ENCODE measurements at places on chromosomes 12 and 14. TPM values are rescaled to one million over a fixed set of nuclear protein-coding genes. Genes with fewer than 3 reads are reported as not detected.
A peak's percentile ranks its signal among the peaks of the same experiment; 100 is the strongest.

GRCh38 chr12:64679487-64680001, 69.2 kb downstream of the RASSF3 start:
- H3K36me3 ChIP-seq: peaks cover 40% of the 10 kb centered on the region
- H3K4me3 ChIP-seq: peak overlapping the region; percentile 62
- H3K27ac ChIP-seq: peak overlapping the region; percentile 95
- DNase-seq: peak; percentile 73

DNA sequence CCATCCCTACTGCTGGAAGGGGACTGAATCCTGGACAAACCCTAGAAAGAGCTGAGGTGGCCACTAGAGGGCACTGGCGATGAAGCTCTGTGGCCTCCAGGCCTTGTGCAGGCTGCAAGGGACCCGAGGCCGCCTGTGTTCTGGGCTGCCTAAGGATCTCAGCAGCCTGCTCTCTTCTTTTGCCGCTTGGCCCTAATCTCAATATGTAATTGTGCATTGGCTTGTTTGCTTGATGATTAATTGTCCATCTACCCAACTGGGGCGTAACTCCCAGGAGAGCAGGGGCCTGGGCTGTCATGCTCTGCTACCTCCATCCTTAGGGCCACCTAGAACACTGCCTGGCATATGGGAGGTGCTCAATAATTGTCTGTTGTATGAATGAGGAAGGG, 73.8 kb downstream of the SYNE3 start:
- peak; percentile 75 for DNase-seq
- no peak overlapping the region for H3K4me3 ChIP-seq
- H3K27me3 ChIP-seq: no peaks in the 10 kb centered on the region

DNA sequence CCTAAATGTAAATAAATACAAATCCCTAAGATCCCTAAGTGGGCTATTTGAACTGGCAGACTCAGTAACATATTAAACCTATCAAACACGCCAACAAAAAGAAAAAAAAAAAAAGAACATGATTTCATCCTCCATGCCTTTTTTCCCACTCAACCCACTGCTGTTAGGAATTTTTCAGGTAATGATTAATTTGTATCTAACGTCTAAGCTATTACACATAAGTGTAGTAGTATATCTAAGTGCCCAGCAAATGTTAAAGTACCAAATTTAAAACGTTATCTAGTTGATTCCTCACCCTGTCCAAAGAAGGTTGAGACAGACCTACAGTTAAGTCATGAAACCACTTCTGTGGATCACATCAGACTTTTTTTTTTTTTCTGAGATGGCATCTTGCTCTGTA, 16.4 kb upstream of the ARID4A start:
- H3K4me1 ChIP-seq: peaks cover 54% of the 10 kb centered on the region
- no peaks in the 10 kb centered on the region for H3K27me3 ChIP-seq
- H3K4me3 ChIP-seq: peak overlapping the region; percentile 47
- peak overlapping the region; percentile 92 for H3K27ac ChIP-seq
- DNase-seq: no peak

DNA sequence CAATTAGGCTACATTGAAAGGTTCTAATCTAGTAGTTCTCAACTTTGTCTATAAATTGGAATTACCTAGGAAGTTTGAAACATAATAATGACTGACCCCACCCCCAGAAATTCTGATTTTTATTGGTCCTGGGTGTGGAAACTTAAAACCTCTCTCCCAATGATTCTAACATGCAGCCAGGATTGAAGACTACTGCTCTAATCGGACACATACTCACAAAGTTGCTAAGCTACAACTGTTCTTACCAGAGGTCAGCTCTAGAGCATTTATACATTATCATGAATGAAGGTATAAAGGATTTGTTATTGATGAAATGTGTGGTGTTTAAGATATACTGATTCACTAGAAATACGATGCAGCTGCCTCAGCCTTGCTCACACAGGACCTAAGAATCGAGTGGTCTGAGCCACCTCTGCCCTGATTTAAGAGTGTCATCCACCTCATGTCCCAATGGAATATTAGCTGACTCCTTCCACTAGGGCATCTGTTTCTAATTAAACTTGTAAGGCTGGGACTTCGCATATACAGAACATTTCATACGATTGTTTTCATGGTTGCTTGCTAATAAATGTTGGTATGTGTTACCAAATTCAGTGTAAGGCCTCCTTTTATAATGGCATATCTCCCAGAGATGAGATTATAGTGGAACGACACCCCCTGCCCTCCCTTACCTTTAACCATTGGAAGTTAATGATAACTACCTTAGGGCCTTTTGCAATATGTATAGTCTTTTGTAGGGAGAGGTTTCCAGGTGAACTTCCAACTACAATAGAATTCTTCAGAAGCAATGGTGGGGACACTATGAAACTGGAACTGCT, 410.8 kb upstream of the PDE3A start:
- H3K36me3 ChIP-seq: no peaks in the 10 kb centered on the region
- no peaks in the 10 kb centered on the region for H3K27me3 ChIP-seq

The MYF5 gene
- not detected for total RNA-seq

The TMEM253 gene
- not detected for total RNA-seq

GRCh38 chr14:78424311-78424710, 254.1 kb downstream of the NRXN3 start:
- H3K4me3 ChIP-seq: no peak overlapping the region
- DNase-seq: no peak
- no peak overlapping the region for H3K27ac ChIP-seq
- no peaks in the 10 kb centered on the region for H3K27me3 ChIP-seq
- no peaks in the 10 kb centered on the region for H3K36me3 ChIP-seq
- H3K4me1 ChIP-seq: peaks cover 4% of the 10 kb centered on the region

- DNase-seq: no peak
- peak overlapping the region; percentile 83 for H3K27ac ChIP-seq
- peaks cover 54% of the 10 kb centered on the region for H3K4me1 ChIP-seq
- no peak overlapping the region for H3K4me3 ChIP-seq
Measured at GRCh38 chr12:120125792-120126634, 9.5 kb upstream of the RAB35 start.

- H3K27me3 ChIP-seq: no peaks in the 10 kb centered on the region
- no peak for DNase-seq
- no peak overlapping the region for H3K27ac ChIP-seq
Measured at GRCh38 chr12:115382681-115383080, 698.7 kb upstream of the TBX3 start.

The TAS2R46 gene
- total RNA-seq: 0.95 TPM

DNA sequence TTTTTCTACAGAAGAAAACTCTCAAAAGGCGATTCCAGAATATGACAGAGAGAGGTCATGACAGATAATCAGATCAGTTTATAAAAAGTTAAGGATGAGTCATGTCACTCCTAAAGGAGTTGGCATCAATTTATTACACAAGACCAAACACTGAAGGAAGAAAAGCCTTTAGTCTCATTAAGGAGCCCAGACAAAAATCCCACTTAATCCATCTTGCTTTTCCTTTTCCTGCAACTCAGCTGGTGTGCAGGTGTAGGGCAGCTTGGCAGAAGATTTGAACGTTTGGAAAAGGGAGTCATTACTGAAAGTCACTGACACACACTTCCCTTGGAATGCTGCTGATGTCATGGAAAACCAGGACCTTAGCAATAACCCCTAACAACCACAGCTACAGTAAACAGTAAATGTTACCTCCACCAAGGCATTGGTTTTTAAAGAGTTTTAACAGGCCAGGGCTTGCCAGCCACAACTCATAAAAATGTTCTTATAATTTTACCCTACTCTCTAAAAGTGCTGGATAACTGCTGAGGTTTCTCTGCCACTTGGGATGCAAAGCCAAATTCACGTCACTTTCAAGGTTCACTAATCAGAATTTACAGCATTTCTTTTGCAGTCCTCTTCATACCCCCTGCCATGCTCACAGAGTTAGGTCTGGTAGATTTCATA, 320.6 kb downstream of the RAD51B start:
- no peak overlapping the region for H3K4me3 ChIP-seq
- peaks cover 7% of the 10 kb centered on the region for H3K4me1 ChIP-seq
- no peaks in the 10 kb centered on the region for H3K36me3 ChIP-seq
- no peaks in the 10 kb centered on the region for H3K27me3 ChIP-seq

The MYO1H gene
- not detected for total RNA-seq

The CD4 gene
- 324 TPM for total RNA-seq

All from activated CD4-positive, alpha-beta memory T cell treated with anti-CD3 and anti-CD28 coated beads, Interleukin-2, amount 10 ng/mL, durations not matched to agents 7 days and 5 days (primary cell).